Stimulated activated CD4-positive, alpha-beta T cell treated with anti-CD3 and anti-CD28 coated beads, TNF-alpha, amount 100 ng/mL, for 4 hours (primary cell): ENCODE measurements at places on chromosomes 16 and 17.

DNA sequence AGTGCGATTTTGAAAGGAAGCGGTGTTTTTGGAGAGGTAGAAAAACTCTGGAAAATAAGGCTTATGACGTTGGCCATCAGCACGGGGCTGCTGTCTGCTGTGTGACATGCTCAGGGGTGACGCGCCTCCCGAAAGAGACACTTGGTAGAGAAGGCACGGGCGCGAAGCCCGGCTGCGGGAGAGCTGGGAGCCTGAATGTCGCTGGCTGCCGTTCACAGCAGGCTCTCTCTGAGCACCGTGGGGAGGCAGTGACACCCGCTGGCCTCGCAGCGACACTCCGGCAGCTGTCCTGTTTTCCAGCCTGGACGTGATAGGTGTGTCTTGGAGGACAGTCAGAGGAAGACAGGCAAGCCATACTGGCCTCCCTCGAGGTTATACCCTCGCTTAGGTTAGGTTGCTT, 759.1 kb upstream of the RBFOX1 start:
- no peak for DNase-seq

DNA sequence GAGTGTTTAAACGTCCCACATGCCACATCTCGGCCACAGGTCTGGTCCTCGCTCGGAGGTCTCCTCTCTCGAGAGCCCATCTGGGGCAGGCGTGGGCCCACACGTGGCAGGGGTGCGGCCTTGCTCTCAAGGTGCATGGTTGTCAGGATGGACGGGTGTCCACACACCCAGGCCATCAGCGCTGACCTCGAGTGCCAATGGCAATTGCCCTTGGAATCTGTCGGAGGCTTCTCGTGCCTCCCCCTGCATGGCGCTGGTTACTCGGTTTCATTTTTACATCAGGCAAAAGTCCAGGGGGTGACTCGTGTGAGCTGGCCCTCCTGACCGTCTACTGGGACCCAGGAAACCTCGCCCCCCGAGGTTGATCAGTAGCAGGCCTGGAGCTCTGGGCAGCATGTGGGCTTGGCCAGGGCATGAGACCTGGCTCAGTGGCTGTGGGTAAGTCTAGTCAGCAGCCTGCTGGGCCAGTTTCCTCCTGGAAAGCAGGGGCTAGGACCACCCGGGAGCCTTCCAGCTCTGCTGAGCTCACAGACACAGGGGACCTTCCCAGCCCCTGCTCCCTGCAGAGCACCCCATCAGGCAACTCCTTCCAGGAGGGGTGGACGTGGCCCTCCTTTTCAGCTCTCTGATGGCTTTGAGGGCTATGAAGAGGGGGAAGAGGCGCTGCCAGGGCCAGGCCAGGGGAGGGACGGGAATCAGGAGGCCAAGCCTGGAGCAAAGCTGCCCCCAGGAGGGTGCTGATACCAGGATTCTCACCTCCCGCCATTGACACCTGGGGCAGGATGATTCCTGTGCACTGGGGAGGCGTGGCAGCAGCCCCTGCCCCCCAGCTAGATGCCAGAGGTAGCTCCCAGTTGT, 3.7 kb upstream of the ZNF469 start:
- DNase-seq, result no peak

GRCh38 chr17:2061441-2061958, 6.6 kb downstream of the HIC1 start:
- no peak for DNase-seq

- DNase-seq, result no peak
These were observed 14.1 kb downstream of the IGFBP4 start for GRCh38 chr17:40457369-40457768.
